Chondrocyte (in vitro differentiated cells): ENCODE measurements at places on chromosomes 4 and X. TPM values are rescaled to one million over a fixed set of nuclear protein-coding genes. Genes with fewer than 3 reads are reported as not detected.

Gene UGT2B15
- not detected in 3 replicates for total RNA-seq

GRCh38 chrX:11949291-11949690, 189.0 kb upstream of the FRMPD4 start:
- H3K27ac ChIP-seq, result no peak overlapping the region
- no peak for DNase-seq
- H3K4me1 ChIP-seq, result peaks cover 14% of the 10 kb centered on the region
- no peaks in the 10 kb centered on the region for H3K27me3 ChIP-seq
- H3K4me3 ChIP-seq, result no peak overlapping the region

Gene MAMLD1
- total RNA-seq, result 6.0 to 9.3 TPM (median 8.8 TPM) in 3 replicates

GRCh38 chr4:54937501-54937900, 187.9 kb downstream of the KDR start:
- H3K4me3 ChIP-seq, result no peak overlapping the region
- H3K27ac ChIP-seq, result no peak overlapping the region
- peaks cover 12% of the 10 kb centered on the region for H3K27me3 ChIP-seq

Gene UGT2A1
- not detected in 3 replicates for total RNA-seq

DNA sequence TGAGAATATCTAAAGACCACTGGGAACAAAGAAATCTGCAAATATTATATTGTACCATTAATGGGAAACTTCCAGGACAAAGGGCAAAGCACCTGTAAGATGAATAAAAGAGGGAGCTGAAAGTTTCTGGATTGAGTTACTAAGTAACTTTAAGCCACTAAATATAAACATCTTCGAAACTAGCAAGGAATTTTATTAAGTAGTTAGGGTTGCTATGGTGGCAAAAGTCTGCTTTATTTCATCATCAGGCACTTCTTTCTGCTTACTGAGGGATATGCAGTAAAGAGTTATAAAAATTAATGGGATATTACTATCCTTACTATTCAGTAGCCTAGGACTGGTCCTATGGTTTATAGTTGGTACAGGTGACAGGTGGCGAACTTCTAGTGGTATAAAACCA, 33.0 kb downstream of the SMARCA1 start:
- DNase-seq, result no peak
- H3K4me3 ChIP-seq, result no peak overlapping the region
- H3K36me3 ChIP-seq, result peaks cover 35% of the 10 kb centered on the region
- no peaks in the 10 kb centered on the region for H3K27me3 ChIP-seq
- no peaks in the 10 kb centered on the region for H3K4me1 ChIP-seq

Gene DNAAF6
- total RNA-seq, result not detected in 3 replicates

GRCh38 chr4:25113915-25114904, 46.0 kb downstream of the SEPSECS start:
- H3K27ac ChIP-seq, result no peak overlapping the region
- peaks cover 12% of the 10 kb centered on the region for H3K4me1 ChIP-seq
- no peaks in the 10 kb centered on the region for H3K27me3 ChIP-seq
- H3K36me3 ChIP-seq, result peaks cover 1% of the 10 kb centered on the region

Gene NAA11
- total RNA-seq, result not detected in 3 replicates

DNA sequence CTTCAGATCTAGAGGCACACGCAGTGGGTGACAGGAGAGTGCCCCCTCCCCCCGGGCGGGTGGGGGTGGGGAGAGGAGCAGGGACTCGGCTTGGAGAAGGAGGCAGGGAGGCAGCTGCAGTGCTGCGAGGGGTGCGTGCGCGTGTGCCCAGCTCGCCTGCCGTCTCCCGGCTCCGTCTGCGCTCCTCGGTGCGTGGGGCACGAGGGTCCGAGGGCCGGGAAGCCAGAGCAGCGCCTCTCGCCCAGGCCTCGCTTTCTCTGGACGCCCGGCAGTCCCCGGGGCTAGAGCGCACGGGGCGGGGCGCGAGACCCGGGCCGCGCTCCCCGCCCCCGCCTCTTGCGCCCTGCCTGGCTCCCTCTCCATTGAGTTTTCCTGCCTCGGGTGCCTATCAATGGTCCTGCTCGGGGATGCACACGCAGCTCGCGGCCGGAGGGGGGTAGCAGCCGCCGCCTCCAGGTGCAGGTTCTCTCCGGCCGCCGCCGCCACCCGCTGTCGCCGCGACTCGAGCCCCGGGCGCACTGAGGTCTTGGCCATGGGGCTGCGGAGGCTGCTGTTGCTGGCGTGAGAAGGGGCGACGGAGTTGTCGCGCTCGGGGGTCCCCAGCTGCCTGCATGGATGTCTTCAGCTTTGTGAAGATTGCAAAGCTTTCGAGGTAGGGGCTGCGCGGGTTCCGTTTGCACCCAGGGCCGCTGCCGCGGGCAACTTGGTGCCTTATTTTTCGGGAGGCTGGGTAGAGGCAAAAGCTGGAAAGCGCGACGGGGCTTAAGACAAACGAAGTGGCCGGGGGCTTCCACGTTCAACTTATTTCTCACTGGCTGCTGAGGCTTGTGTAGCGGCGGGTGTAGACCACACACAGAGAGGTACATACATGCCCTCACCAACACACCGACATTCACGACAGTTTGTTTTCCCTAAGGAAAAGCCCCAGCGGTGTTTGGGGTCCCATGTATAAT, at the start of gene FRMPD4:
Gene FRMPD4 (plus strand): TSS at position 113 of the 953 bp plus-strand sequence. CDS start 499 bp downstream, at position 612.
- peak within 1 kb of the TSS; percentile 52 for H3K4me3 ChIP-seq

Gene PRSS12
- total RNA-seq, result 8.9 to 15.3 TPM (median 15.1 TPM) in 3 replicates

Gene RASGEF1B
- total RNA-seq, result 2.3 to 5.6 TPM (median 2.5 TPM) in 3 replicates

DNA sequence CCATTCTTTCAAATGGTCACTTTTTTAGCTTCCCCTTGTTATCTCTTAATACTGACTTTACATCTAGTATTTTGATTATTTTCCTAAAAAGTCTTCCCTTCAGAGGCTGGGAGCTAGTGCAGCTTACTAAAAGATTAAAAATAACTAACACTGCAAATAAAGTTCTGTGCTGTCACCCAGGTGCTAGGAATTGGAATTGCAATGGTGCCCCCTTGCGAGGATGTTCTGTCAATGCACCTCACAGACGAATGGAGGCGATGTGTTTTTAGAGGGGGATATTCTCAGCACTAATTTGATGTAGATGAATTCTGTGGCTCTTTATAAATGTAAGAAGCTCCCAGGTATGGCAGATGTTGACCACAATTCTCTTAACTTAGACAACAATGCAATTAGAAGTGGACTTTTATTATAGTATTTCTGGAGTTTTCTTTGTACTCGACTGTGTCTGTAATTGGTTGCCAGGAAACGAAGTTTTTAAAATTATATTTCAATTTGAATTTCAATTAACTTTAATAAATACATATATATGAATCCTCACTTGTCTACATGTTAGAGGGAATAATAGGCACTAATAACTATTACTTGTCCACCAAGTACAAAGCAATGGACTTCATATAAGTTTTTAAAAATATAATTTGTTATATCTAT, 22.0 kb upstream of the SMIM31 start:
- no peak overlapping the region for H3K27ac ChIP-seq
- DNase-seq, result no peak
- no peak overlapping the region for H3K4me3 ChIP-seq
- H3K4me1 ChIP-seq, result no peaks in the 10 kb centered on the region
- H3K27me3 ChIP-seq, result peaks cover 14% of the 10 kb centered on the region
- no peaks in the 10 kb centered on the region for H3K36me3 ChIP-seq

Gene TMPRSS11B
- not detected in 3 replicates for total RNA-seq

GRCh38 chr4:76125816-76126215, 22.4 kb downstream of the NUP54 start:
- H3K36me3 ChIP-seq, result peaks cover 23% of the 10 kb centered on the region
- no peak overlapping the region for H3K27ac ChIP-seq
- H3K4me3 ChIP-seq, result no peak overlapping the region
- no peaks in the 10 kb centered on the region for H3K4me1 ChIP-seq
- no peaks in the 10 kb centered on the region for H3K27me3 ChIP-seq

GRCh38 chr4:36394352-36394903, 113.0 kb downstream of the DTHD1 start:
- H3K36me3 ChIP-seq, result no peaks in the 10 kb centered on the region
- peaks cover 15% of the 10 kb centered on the region for H3K27me3 ChIP-seq
- H3K27ac ChIP-seq, result no peak overlapping the region
- no peak for DNase-seq
- no peak overlapping the region for H3K4me3 ChIP-seq

- H3K4me1 ChIP-seq, result no peaks in the 10 kb centered on the region
- H3K27ac ChIP-seq, result no peak overlapping the region
- H3K27me3 ChIP-seq, result peaks cover 3% of the 10 kb centered on the region
- no peaks in the 10 kb centered on the region for H3K36me3 ChIP-seq
- no peak for DNase-seq
- H3K4me3 ChIP-seq, result no peak overlapping the region
Observed at GRCh38 chr4:100696531-100696930, 178.7 kb upstream of the EMCN start.

GRCh38 chr4:128917781-128918180, 108.3 kb downstream of the JADE1 start:
- no peaks in the 10 kb centered on the region for H3K27me3 ChIP-seq
- no peak overlapping the region for H3K4me3 ChIP-seq
- peaks cover 11% of the 10 kb centered on the region for H3K36me3 ChIP-seq
- peaks cover 14% of the 10 kb centered on the region for H3K4me1 ChIP-seq
- DNase-seq, result no peak
